ENCODE measurements at places on chromosomes 3 and 15.

DNA sequence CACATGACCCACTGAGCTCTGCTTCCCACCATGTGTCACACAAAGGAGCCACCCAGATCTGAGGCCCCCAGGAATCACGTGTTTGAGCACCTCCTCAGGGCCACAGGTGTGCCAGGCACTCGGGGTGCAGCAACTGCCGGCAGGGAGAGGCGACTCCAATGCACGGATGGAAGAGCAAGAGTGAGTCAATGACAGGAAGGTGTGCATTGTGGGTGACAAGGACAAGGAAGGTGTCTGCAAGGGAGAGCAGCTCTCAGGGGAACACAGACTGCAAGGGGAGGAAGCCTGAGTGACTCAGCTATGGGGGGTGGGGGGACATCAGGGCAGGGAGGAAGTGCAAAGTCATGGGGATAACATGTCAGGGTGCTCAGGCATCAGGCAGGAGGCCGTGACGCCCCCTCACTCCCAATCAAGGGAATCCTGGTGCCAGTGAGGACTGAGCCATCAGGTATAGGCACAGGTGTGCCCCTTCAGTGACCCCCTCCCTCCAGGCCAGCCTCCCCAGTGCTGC is 67.4 kb downstream of the NUP210 start:
- peak; percentile 28 for DNase-seq

GRCh38 chr3:130644628-130645253 is 101.9 kb downstream of the PIK3R4 start:
- no peak for DNase-seq

GRCh38 chr3:120147072-120147871 is 53.0 kb upstream of the GSK3B start:
- DNase-seq = no peak

GRCh38 chr15:66801266-66801665 is 99.2 kb downstream of the SMAD6 start:
- no peak for DNase-seq

- no peak for DNase-seq
These were observed 7.6 kb upstream of the GRIP2 start for GRCh38 chr3:14547693-14548092.

DNA sequence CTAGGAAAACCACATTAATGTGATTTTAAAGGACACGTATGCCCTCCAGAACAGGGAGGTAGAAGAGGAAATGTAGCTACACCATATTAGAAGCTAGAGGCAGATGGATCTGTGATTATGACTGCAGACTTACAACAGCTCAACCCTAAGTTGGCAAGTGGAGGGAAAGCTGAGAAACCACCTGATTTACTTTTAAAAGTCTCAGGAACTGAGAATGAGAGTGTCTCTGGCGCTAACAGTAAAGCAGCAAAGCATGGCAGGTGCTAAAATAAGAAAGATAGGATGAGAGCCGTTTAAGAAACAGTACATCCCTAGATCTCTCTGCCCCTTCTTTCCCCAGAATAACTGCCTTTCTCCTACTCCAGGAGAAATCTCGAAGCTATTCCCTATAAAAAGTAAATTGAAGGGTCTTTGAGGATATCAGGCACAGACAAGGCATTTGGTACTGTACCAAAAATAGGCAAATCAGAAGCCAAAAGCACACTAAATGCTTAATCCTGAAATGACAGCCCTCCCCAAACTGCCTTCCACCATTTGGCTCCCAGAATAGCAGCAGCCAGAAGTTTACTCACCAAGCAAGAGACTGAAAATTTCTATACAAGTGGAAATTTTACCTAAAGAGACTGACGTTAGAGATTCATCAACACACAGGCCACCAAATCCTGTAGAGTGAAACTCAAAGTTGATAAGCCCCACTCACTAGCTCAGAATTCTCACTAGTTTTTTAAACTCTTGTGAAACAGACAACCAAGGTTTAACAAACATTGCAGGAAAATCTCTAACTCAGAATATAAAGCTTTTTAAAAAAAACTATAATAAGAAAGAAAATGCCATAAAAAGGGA is 34.3 kb upstream of the PARP14 start:
- no peak for DNase-seq

- DNase-seq = no peak
These were observed 34.9 kb upstream of the GABRA5 start for GRCh38 chr15:26831951-26832350.

DNA sequence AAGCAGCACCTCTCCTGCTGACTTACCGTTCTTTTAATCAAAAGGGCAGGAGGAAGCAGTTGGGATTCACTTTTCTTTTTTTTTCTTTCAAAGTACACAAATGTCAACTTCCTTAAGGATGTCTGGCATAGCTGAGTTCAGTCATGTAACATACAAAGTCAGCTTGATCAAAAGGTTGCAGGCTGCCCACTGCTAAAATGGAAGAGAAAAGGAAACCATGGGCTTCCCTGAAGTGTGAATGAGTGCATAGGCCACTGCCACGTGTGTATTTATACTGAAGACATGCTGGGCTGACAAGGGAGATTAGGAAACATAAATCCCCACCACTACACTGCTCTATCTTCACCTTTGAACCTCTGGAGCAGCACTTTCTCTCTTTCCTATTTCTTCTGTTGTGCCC is 312.5 kb downstream of the TIGIT start:
- no peak for DNase-seq

DNA sequence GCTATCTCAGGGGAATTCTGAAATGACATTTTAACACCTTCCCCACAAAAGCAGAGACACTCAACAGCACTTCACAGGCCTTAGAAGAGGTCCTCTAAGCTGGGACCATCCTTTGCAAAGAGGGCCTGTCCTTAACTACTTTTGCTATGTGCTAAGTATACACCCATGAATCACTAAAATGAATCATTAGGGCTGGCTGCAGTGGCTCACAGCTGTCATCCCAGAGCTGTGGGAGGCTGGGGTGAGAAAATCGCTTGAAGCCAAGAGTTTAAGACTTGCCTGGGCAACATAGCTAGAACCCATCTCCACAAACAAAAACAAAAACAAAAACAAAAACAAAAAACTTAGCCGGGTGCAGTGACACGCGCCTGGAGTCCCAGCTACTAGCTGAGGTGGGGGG is 53.9 kb upstream of the MELTF start:
- peak; percentile 67 for DNase-seq

DNA sequence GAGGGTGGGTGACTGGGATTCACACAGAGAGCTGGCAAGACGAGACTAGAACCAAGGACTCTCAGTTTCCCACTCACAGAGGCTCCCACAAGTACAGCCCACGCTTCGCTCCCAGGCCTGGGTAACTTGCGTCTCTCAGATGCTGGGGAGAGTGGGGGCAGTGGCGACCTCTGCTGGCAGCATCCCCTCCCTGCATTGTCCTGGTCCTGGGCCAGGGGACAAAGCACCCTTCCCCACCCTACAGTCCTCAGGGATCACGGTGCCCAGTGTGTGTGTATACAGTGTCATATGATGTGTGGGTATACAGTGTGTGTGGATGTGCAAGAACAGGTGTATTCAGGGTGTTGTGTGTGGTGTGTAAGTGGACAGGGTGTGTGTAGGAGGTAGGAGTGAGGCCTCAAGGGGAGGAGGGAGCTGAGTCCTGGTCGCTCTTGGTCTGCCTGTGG is 12.8 kb downstream of the VILL start:
- DNase-seq = peak; percentile 36

DNA sequence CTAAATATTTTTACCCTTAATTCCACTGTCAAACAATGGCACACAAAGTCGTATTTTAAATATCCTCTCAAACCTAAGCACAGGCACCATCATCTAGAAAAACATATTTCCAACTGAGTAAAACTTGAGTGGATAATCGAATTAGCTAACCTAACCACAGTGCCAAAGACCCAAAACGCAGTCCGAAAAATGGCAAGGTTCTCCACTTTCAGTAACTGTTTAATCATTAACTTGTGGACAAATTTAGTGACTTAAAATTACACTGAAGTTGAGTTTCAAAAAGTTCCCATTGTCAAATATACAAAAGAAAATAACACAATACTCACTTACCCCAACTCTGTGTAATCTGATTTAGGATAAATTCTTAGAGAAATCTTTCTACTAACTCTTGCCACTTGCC is 10.0 kb downstream of the CNBP start:
- DNase-seq = no peak

GRCh38 chr3:126946405-126946804 is 36.5 kb upstream of the PLXNA1 start:
- no peak for DNase-seq

- peak; percentile 9 for DNase-seq
These were observed 1.4 kb upstream of the GHSR start for GRCh38 chr3:172449466-172450149.

DNA sequence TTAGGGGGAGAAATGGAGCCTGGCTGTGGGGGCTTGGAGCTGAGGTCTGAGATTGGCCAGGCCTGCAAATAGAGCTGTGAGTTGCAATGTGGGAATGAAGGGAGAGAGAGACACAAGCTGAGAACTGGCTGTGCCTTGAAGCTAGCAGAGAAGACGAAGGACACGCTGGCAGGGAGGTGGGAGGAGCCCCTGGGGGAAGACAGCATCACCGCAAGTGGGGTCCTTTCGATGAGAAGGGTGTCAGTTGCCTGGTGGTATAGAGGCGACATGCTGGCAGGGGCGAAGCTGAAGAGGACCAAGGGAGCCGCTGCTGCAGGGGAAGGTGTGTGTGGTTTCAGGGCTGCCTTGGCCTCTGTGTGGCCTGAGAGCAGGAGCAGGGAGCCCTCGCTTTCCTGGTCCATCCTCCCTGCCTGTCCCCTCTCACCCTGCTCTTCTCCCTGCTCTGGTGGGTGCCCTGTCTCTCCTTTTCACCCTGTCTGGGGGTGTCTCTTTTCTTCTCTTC is 5.5 kb downstream of the RHCG start:
- DNase-seq = no peak

- no peak for DNase-seq
These were observed 293.5 kb downstream of the KBTBD8 start for GRCh38 chr3:67291287-67292252.

DNA sequence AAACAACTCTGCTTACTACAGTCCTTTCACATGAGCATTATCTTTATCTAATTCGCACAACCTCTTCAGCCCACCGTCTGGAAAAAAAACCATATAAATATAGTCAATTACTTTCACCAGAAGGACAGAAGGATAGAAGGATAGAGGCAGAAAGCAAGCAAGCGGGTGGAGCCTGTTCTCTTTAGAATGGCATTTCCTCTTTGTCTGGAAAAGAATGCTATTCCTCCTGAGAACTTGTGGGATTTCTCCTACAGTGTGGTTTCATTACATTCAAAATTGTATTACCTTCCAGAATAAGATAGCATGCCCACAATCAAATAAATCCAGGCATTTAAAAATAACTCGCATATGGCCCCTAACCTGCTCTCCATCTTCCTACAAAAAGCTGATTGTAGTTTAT is 23.1 kb downstream of the SLC30A4 start:
- peak; percentile 43 for DNase-seq

DNA sequence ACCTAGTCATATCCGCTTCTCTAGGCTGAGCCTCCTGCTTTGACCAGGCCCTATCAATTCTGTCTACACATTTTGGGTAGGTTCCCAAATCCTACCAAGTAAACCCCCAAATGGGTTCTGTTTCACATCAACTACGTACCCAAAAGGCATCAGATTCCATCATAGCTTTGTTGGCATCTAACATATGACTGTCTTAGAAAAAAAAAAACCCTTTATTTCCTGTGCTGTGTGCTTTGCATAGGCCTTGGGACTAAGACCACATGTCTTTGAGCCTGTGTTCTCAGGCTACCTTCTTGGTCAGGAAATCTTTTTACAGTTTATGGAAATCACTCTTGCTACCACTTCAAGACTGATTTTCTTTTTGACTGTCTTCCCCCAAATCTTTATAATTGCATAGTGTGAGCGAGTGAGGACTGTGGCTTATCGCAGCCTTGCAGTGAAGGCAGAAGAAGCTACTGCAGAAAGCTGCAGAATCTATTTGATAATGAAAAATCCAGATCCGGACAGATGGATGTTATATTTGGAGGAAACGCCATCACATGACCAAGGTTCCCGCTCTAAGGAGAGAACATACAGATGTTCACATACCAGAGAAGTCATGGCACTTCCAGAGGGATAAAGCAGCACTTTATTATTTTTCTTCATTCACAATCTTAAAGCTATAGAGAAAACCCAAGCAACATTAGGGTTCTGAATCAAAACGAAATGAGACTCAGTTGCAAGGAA is 111.2 kb downstream of the EOMES start:
- DNase-seq = no peak

- DNase-seq = no peak
These were observed 5.5 kb upstream of the FSIP1 start for GRCh38 chr15:39788108-39788507.

DNA sequence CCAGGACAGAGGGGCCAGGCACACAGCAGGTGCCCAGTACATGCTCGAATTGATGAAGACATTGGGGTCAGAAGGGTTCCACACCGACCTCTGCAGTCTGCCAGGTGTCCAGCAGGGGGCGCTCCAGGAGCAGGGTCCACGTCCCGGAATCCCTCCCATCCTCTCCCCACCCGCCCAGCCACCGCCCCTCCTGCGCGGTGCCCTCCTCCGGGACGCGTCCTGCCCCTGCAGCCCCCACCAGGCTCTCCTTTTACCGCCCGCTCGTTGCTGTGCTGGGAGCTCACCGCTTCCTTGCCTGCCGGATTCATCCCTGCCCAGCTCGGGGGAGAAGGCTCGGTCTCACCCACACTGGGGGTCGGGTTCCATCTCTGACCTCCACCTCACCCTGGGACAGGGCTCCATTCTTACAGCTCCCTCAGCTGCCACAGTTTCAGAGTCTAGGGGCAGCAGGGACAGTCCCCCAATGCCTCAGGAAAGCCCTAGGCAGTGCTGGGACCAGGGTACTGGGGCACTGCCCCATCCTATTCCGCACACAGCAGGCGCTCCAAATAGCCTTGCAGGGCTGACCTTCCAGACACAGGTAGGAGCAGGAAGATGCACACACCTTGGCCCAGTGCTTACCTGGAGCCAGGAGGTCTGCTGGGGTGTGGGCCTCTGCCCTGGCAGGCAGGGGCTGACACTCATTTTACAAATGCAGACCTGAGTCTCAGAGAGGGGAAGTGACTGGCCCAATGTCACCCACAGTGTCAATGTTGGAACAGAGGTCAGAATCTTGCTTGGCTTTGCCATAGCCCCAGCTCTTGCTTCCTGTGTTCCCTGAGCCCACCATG is 31.0 kb downstream of the GRIP2 start:
- DNase-seq = peak; percentile 13

GRCh38 chr15:47484059-47484458 is 233.2 kb upstream of the SEMA6D start:
- no peak for DNase-seq

- no peak for DNase-seq
These were observed 315.1 kb upstream of the GPR149 start for GRCh38 chr3:154745122-154745521.

DNA sequence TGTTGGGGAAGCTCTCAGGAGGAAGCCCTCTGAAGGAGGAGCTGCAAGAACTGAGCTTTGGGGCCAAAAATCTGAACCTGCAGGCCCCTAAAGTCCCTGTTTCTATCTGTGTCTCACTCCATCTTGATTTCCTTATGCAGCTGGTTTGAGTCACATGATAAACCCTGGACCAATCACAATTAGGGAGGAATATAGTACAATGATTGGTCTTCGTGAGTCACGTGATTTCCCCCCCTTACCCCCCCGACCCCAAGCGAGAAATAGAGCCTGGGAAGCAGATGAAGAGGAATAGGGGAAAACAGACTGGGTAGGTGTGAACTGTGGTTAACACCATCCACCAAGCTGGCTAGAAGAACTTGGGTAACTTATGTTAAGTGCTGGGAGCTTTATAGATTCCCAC is 12.9 kb downstream of the CRABP1 start:
- no peak for DNase-seq

- no peak for DNase-seq
These were observed 15.9 kb upstream of the LCMT2 start for GRCh38 chr15:43346305-43346704.

All from AG10803 (cell line).